ENCODE measurements at places on chromosomes 5 and 9. TPM values are rescaled to one million over a fixed set of nuclear protein-coding genes. Genes with fewer than 3 reads are reported as not detected.
A peak's percentile ranks its signal among the peaks of the same experiment; 100 is the strongest.

Gene PRSS3
- total RNA-seq, result 3.5 TPM

Gene GRXCR2
- not detected for total RNA-seq

- H3K27ac ChIP-seq, result no peak overlapping the region
- no peaks in the 10 kb centered on the region for H3K36me3 ChIP-seq
- H3K4me3 ChIP-seq, result no peak overlapping the region
- H3K27me3 ChIP-seq, result peaks cover 11% of the 10 kb centered on the region
- DNase-seq, result no peak
- no peaks in the 10 kb centered on the region for H3K4me1 ChIP-seq
These were observed 94.1 kb downstream of the KCNIP1 start for GRCh38 chr5:170597872-170598271.

- H3K4me3 ChIP-seq, result no peak overlapping the region
- peak; percentile 28 for DNase-seq
- H3K36me3 ChIP-seq, result no peaks in the 10 kb centered on the region
- no peaks in the 10 kb centered on the region for H3K27me3 ChIP-seq
- H3K4me1 ChIP-seq, result no peaks in the 10 kb centered on the region
These were observed 84.7 kb downstream of the PTTG1 start for GRCh38 chr5:160506006-160507004.

- H3K27ac ChIP-seq, result no peak overlapping the region
- no peak for DNase-seq
- H3K36me3 ChIP-seq, result no peaks in the 10 kb centered on the region
- H3K4me1 ChIP-seq, result peaks cover 16% of the 10 kb centered on the region
These were observed 2.8 kb downstream of the UBAP2 start for GRCh38 chr9:34045903-34046302.
